Left ventricle myocardium superior (tissue), 1 donor: ENCODE measurements at places on chromosomes 16 and 17.
A peak's percentile ranks its signal among the peaks of the same experiment; 100 is the strongest.

DNA sequence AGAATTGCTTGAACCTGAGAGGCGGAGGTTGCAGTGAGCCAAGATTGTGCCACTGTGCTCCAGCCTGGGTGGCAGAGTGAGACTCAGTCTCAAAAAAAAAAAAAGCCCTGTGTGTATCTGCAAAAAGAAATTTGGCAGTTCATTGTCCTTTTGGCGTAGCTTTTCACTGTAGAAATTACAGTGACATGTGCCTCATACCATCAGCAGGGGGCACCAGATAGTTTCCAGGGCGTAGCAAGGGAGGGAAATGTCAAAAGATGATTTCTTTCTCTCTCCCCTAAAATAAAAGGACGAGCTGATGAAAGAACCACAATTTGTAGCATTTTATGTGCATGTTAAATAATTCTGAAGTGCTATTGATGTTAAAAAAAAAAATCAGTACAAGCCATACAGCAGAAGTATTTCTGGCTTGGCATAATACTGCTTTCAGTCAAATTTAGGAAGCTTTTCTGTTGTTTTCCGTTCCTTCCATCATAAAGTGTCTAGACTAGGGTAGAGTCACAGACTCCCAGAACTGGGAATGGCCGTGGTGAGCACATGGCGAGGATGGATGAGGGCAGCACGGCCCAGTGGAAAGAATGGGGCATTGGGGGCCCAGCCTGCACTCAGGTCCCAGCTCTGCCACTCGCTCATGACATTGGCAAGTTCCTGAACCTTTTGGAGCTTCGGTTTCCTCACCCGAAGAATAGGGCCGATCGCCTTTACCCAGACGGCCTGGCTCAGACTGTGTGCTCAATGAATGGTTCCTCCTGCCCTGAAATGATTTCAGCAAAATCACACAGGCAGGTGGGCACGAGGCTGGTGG, 59.8 kb upstream of the RPH3AL start:
- no peak for DNase-seq

DNA sequence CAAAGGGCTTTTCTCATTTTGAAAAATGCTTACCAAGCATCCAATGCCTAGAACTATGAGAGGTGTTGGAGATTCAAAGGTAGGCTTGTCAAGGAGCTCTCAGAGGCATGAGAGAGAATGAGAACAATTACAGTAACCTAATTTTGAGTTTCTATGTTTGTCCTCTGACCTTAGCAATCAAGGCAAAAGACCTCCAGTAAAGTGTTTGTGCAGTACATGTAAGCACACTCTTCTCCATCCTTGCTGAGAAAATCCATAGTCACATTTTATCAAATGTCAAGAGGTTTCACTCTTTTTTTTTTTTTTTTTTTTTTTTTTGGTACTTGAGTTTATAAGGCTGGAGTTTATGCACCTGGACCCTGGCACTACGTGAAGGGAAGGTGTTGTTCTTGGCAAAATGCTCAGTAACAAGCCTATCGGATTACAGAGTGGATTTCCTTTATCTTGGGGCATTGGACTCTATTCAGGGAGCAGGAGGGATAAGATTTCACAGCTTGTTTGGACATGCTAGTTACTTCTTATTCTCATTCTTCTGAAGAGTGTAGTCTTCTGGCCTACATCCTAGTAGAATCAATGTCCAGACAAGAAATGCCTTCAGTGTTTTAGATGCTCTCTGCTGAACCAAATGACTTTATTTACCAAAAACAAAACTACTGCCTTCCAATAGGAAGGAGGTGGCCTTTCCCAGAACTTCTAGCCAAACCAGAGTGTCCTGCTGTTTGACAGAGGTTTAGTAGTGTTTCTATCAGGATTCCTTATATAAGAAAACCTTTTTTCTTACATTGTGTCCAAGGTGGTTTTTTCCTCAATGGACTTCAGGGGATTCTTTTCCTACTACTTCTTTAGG, 21.9 kb downstream of the KCNJ2 start:
- DNase-seq, result no peak

GRCh38 chr16:57536306-57537193, at the start of gene CCDC102A:
Gene CCDC102A (minus strand): TSS chr16:57536571. CDS start chr16:57529177, 7,394 bp downstream.
- DNase-seq, result no peak

DNA sequence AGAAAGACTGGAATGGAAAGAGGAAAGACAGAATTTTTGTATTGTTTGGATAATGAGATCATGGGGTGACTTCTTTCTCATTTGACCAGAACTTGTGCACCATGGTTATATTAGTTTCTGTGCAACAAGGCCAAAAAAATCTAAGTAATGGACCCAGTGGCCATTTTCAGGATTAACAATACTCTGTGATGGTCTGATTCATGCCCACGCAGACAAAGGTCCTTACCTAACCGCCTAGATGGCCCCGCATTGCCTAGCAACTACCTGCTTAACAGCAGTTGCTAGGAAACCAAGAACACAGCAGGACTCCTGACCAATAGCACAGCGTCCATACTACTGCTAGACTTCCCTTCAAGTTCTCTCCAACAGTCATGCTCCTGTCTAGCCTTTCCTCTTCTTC, 22.4 kb downstream of the MIS12 start:
- no peak for DNase-seq

- no peak for DNase-seq
Measured at GRCh38 chr17:58390884-58391283, 26.4 kb downstream of the RNF43 start.

DNA sequence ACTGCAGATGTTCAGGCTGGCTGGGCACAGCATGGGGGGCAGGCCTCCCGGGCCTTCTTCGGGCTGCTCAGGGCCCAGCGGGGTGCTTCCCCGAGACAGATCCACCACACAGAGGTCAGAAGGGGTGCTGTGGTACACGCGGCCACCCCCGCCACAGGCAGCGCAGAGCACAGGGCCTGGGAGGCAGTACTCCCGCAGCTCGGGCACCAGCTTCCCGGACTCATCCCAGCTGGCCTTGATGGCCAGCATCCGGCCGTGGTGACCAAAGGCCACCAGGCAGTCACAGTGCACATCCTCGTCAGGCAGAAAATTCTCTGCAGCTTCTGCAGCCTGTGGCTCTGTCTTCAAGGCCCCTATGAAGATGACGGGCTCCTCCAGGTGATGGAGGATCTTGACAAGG, 1.9 kb downstream of the FAAP100 start:
- DNase-seq, result peak; percentile 26

GRCh38 chr16:26791169-26791568, 275.6 kb upstream of the C16orf82 start:
- no peak for DNase-seq
